ENCODE measurements at places on chromosomes 1 and 21.

DNA sequence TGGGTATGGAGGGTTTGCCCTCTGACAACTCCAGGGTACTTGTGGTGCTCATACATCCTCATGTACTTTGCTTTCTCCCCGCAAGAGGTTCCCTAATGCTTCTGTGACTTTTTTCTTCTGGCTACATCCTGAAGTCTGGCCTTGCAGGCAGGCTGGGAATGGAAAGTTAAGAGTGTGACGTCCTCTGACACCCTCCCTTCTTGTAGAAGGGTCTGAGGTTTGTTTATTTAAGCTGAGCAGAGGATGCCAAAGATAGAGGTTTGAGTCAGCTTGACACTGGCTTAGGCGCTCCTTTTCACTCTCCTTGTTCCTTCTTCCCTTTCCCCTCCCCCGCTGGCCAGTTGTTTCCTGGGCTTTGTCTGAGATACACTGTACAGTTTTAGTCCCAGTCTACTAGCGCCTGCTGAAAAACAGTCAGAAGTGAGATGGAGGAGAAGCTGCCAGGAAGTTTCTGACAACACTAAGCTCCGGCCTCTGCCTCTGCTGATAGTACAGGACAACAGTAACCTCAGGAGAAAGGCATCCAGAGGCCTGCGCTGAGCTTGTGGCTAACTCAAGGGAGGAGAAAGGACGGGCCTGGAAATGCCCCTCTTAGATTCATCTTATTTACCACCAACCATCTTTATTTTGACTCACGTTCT is at the start of gene MACF1:
MACF1 (plus strand) TSS at position 255 of the 641 bp plus-strand sequence; CDS start at position 583, 328 bp downstream.
- DNase-seq, result no peak

GRCh38 chr1:86119214-86119764 is 37.3 kb downstream of the COL24A1 start:
- no peak for DNase-seq

DNA sequence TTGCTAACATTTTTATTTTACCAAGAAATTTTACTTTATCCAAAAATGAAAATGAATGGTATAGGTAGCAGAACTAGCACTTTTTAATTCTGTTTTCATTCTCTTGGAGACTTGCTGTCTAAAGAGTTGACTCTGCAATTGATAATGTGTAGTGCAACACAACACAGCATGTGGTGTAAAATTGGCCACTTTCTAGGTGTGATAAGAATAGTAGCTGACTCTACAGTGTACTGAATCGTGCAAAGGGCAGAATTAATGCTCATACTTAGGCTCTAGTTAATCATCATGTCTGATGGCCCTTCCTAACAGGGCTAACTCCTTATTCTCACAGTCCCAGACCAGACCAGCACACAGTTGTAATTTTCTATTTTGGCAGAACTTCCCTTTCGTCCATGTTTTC is 140.5 kb downstream of the NEK7 start:
- DNase-seq, result no peak

- no peak for DNase-seq
Observed at GRCh38 chr1:80367058-80367457, 1360.5 kb upstream of the ADGRL4 start.
